Left cardiac atrium (tissue), 4 donors: ENCODE measurements at places on chromosomes 12 and 14.

DNA sequence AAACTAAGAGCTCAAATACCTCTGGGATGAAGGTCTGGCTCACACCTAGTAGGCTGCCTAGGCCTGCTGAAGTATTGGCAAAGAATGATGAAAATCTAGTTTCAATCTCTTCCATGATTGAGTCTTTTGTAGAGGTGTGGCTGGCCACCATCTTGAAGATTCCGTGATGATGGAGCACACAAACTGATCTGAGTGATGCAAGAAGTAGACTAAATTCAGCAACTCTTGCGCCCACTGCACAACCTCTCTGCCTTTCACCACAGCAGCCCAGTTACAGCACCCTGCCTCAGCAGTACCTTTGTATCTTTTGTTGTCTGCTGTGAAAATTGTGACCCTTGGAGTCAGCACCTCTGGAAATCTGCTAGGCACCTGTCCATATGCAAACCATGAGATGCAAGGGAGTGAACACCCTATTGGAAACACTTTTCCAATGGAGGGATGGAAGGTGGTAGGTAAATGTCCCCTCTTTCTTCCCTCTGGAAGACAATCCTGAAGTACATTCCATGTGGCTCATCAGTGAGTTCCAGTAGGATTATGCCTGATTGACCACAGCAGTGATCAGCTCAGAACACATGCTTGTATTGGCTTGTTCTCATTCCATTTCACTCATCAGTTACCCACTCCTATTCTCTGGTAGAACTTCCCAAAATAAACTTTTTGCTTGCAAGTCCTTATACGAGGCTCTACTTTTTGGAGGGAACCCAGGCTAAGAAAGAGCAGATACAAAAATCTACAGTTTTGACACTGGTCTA is 58.6 kb downstream of the BTBD7 start:
- DNase-seq: no peak

GRCh38 chr14:77549451-77549850 is 50.8 kb upstream of the ISM2 start:
- DNase-seq: no peak

DNA sequence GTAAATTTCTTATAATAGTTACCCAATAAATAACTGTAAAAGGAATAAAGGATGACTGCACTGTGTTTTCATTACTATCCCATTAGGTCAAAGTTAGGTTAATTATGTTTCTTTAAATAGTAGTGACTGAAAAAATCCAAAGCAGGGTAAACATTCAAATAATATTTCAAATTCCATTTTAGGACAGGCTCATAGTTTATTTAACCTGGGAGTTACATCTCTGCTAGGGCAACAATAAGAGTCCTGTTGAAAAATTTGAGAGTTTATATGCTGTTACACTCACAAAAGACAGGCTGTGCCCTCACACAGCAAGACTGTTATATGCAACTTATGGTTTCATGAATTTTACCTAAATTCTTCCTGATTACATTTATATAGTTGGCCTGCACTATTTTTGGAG is 8.0 kb downstream of the ERP27 start:
- no peak for DNase-seq

DNA sequence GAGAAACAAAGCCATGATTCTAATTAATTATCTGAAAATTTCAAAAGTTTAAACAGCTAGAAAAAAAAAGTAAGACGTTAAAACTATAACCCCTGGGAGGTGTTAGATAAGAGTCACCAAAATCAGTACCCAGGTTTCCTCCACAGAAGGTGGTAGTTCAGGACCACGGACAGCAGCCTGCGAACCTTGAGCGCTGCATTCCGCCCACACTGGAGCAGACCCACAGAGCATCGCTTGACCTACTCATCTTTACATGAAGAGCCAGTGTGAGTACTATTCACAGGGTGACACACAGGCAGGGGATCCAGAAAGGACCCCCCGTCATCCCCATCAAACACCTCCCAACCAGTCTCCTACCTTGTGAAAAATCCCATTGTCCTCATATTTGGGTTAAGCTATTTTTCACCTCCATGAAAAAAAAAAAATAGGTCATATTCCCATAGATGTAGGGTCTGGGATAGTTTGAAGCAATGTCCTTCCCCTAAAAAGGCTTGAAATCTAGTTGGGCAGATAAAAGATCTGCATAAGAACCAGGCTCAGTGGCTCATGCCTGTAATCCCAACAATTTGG is 8.8 kb upstream of the CHGA start:
- DNase-seq: no peak

DNA sequence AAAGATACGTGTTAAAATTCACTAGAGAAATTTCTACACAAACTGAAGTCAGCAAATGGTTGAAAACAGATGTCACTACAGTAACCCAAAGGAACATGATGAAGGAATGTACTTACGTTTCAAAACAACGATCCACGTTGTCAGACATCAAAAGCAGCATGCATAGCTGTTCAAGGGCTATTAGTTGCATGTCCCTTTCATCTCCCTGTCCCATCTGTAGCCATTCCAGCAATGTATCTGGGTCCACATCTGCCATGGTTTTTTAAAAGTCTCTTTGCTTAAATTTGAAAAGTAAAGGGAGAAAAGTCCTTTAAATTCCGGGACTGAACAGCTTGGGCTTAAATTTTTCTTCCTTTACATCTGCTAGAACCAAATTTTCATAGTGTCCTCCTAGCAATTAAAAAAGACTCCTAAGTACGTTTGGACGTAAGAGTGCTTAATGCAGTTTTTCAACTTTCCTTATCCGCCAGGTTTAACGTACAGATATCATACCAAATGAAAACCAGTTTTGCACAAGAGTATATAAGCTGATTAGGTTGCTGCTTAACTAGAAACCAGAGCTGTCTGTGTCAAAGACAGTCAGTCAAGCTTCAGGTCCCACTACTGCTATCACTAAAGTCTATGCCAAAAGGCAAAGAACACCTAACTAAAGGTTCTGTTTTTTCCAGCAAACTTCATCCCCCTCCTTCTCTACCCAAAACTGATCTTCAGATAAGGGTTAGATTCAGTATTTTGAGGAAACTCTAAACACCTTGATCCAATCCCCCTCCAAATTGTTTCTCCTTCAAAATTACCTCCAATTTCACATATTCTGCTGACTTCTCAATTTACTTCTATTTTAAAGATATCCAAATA is 1.7 kb downstream of the HECTD1 start:
- no peak for DNase-seq

GRCh38 chr12:90945070-90945649 is 9.8 kb downstream of the CCER1 start:
- no peak for DNase-seq

DNA sequence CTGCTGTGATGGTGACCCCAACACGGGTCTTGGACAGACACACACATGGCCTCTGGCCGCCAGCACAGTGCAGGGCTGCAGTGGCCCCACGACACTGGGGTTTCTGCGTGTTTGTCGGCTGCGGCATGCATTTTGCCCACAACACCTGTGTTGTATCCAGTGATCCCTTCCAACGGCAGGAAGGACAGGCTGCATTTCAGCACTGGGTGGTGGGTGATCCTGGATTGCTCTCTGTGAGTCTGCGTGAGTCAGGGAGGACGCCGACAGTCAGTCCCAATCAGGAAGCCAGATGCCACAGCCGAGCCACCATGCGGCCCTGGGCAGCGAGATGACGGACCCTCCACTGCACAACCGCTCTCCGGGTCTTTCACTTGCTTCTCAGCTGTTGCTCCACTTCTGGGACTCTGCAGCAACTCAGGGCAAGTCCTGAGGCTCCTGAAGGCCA is 20.6 kb downstream of the LRTM2 start:
- DNase-seq: no peak
